ENCODE measurements at places on chromosomes 5 and 9.
A peak's percentile ranks its signal among the peaks of the same experiment; 100 is the strongest.

DNA sequence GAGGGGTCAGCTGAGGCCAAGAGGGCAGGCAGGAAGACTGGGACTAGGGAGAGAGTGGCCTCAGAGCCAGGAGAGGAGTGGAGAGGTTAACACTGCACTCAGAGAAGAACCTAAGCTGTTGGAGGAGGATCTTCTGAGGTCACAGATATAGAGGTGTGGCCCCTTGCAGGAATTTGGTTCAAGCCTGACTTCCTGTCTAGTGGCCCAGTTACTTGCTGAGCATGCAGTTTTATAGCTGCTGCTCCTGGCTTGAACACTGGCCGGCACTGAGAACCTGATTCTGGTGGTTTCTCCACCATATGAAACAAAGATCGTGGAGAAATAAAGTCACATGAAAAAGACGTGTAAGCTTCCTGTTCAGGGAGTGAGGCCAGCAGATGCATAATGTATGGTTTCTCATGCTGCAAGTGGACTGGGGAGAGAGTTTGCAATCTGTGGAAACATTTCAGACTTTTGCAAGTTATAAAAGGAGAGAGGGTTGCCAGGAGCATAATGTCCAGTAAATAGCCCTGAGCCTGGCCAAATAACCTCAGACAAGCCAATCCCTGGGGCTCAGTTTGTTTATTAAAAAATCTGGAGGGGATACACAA lies 82.6 kb downstream of the GALNT10 start:
- no peak for DNase-seq

DNA sequence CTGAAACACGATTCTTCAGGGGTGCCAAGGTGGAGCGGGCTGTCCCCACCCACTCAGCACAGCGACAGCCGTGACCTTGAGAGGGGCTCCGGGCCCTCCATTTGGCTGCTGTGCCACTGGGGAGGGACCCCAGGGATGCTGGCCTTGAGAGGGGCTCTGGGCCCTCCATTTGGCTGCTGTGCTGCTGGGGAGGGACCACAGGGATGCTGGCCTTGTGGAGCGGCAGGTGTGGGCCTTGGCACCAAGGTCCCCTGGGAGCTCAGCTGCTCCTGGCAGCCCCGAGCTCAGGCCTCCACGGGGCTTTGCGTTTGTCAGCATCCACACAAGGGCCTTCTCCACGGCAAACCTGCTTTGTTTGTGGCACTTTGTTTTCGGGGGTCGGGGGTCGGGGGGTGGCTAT lies 137.6 kb upstream of the LPCAT1 start:
- no peak for DNase-seq

DNA sequence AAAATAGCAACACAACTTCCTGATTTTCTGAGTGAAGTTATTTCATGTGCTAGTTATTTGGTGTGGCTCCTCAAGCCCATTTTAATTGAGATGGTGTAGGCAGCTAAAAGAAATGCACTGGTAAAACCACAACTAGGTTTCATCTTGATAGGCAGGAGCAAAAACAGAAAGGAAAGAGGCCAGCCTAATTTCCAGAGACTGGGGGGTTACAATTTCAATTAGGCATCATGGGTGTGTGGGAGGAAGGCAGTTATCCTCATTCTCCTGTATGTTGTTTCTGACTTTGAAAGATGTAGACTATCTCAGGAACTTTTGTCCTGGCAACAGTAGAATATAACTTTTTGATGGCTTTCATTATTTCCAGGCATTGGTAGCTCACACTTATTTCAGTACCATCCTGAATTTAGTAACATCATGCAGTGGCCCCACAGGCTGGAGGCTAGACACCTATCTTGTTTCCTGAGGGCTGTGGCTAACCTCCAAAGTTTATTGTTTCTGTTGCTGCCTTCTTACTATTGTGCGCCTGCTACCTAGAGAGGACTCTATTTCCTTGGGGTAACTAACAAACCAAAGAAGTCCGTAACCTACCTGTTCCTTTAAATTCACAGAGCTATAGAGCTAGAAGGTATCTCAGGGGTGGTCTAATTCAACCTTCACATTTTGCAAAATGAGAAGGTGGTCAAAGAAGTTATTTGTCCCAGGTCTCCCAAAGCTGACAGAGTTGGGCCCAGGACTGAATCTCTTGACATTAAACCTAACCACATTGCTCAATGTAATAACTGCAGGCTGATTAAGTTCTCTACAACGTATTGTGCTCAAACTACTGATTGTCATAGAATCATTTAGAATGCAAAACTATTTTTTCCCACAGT lies 42.4 kb downstream of the FYB1 start:
- DNase-seq = no peak

DNA sequence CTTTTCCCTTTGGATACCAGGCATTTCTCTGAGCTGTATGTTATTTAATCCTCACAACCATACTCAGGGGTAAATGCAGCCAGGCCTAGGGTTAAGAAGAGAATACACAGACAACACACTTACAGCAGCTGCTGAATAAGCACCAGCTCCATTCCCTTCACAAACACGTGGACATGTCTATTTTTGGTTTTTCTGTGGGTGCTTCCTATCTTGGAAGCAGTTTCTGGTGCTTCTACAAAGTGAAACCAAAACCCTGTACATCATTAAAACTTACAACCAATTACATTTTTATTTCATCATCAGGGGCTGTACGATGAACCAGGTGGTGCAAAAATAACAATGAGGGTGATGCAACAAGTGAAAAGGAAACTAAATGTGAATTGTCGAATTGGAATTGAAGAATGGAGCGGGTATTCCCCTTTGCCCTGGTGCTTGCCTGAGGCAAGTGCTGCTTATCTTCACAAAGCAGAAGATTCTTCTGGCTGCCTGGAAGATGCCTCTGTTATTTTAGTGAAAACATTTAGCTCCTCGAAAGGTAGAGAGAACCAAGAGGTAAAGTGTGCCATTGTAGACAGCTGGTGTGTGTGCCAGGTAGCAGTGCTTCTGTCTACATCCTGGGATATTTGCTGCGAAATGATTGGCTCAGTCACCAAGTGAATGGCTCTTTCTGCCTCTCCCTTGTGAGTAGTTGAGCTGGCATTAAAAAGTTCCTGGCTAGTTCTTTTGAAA lies 18.6 kb upstream of the IFNB1 start:
- no peak for DNase-seq

DNA sequence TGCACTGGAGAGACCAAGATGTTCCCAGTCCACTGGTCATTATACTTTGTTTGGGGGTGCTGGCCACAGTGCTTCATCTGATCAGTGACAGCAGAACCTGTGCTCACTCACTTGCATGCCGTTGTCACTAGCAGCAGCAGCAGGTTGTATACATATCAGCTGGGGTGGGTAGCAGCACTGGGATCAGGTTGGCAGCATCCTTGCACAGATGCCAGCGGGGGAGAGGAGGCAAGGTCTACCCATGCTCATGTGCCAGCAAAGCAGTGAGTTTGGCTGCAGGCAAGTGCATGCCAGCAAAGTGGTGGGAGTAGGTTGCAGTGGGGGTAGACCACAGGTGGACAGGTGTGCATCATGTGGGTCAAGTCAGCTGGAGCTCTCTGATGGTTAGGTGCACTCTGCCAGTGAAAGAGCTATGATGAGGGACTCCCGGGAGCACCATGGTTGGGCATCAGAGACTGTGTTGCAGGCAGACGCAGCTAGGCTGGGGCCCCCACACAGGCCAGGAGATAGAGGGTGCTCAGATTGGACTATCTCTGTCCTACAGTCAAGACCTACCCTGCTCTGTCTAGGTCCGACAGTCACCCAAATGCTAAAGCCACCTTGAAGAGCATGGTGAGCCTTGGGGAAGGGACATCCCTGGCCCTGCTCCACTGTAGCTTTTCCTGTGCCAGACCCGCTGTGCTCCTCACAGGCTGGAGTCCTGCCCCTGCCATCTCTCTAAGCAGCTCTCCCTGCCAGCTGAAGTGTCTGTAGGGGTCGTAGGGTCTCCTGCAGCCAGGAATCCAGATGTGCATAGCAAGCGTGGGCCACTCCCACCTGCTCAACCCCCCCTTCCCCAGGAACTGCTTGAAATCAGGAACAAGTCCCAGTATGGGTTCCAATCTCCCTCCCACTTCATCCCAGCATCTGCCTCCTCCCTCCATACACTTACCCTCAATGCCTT lies 119.8 kb downstream of the RNF180 start:
- DNase-seq = no peak

- DNase-seq = no peak
These were observed 151.1 kb downstream of the DOCK2 start for GRCh38 chr5:169788168-169788567.

DNA sequence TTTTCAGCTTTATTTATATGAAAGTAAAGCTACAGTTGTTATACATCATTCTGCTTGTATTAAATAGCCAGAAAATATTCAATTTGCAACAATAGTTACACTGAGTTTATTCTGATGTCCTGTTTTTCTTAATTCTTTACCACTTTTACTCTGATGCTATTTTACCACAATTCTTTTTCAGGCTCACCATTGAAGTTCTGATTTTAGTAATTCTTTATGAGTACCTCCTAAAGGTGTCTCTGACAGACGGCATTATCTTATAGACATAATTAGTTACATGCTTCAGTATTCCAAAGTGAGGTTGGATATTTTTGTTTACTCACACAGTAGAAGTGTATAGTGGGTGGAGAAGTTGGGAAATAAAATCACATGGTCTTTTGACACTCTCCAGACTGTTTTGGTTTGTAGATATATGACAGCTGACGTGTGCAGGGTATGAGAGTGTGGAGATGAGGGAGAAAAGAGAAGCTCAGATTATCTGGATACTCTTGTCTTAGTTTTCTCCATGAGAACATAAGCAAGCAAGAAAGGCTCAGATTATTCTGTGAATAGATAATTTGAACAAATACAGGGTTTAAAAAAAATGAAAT lies 97.4 kb downstream of the FBXO4 start:
- DNase-seq = no peak

GRCh38 chr5:150446088-150446487 lies 3.5 kb downstream of the RPS14 start:
- DNase-seq = no peak

DNA sequence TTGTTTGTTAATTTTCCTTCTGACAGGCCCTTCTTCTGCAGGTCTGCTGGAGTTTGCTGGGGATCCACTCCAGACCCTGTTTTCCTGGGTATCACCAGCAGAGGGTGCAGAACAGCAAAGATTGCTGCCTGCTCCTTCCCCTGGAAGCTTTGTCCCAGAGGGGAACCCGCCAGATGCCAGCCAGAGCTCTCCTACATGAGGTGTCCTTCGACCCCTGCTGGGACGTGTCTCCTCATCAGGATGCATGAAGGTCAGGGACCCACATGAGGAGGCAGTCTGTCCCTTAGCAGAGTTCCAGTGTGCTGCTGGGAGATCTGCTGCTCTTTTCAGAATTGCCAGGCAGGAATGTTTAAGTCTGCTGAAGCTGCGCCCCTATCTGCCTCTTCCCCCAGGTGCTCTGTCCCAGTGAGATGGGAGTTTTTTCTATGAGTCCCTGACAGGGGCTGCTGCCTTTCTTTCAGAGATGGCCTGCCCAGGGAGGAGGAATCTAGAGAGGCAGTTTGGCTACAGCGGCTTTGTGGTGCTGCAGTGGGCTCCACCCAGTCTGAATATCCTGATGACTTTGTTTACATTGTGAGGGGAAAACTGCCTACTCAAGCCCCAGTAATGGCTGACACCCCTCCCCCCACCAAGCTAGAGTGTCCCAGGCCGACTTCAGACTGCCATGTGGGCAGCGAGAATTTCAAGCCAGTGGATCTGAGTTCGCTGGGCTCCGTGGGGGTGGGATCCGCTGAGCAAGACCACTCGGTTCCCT lies 772.0 kb upstream of the FAM174A start:
- no peak for DNase-seq

DNA sequence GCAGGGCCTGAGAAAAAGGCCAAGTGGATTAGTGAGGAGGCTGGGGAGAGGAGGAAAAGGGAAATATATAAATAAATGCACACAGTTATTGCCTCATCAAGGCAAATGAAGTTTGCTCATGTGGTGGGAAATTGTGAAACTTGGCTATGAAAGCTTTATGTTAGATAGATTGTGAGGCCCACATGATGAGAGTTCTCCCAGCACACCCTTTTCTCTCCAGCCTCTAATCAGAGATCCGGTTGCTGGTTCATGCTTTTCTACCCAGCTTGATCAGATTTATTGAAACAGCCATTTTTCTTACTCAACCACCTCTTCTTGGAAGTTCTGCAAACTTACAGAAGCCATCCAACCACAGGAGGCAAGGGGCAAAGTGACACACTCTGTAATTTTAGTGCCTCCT lies 125.8 kb upstream of the KLF4 start:
- DNase-seq = no peak

DNA sequence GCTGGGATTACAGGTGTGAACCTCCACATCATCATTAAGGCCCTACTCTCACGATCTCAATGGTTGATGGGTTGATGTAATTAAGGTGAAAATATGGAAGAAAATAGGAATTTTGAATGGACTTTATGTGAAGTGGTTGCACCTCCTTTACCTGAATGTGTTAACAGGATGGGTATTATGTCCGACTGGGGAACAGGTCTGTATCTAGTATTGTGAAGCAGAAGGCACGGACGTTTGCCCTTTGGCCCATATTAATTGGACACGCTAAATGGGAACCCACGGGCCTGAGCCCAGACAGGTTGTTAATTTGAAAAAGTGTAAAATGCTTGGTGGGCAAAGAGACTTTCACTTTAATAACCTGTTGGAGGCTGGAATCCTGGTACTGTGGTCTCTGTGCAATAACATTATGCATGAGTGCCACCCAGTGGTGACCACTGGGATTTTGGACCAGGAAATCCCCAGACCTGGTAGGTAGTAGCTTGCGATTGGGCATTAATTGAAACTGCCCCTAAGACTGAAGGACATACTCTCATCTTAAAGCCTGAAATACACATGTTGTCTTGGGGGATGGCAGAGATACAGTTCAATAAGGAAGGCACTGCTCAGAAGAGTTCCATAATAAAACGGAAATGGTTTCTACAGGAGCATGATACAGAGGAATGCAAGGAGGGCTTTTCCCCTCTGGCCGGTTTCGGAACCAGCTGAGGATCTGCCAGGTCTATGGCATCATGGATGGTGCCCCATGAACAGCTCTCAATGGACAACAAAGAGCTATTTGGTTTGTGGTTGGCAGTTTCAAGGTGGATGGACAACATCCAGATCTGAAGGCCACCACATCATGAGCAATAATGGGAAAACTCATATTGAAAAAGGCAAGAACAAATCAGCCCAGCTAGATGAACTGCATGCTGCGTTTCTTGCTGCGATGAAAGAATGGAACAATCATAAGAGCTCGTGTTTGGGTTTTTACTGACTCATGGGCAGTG lies 26.2 kb upstream of the BICD2 start:
- DNase-seq = peak; percentile 24

- no peak for DNase-seq
These were observed 164.9 kb upstream of the RAI14 start for GRCh38 chr5:34491251-34491620.

- DNase-seq = no peak
These were observed 1660.8 kb upstream of the ACO1 start for GRCh38 chr9:30723656-30724055.

- DNase-seq = no peak
These were observed 2.8 kb downstream of the ADCY2 start for GRCh38 chr5:7398596-7399280.

- no peak for DNase-seq
These were observed 14.1 kb upstream of the LURAP1L start for GRCh38 chr9:12760758-12761157.

GRCh38 chr5:107542428-107542827 lies 128.3 kb downstream of the EFNA5 start:
- no peak for DNase-seq

Data from NCI-H526 treated with DMSO at 0.1 percent for 48 hours (cell line).